ENCODE measurements at places on chromosomes 5 and 9.

DNA sequence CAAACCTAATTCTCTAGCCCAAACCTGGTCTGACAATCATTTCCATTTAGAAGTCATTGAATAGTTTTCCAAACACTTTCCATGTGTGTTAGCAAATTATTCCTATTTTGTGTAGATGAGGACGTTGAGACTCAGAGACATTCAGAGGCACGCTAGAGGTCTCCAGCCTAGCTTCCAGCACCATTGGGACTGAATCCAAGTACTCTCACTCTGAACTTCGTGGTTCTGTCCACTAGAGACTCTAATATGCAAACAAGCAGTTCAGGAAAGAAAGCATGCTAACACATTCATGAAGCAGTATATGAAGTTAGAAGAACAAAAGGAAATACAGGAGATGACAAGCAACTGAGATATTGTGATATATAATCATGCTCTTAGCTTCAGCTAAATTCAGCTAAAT, 354.8 kb downstream of the NTRK2 start:
- H3K36me3 ChIP-seq = no peaks in the 10 kb centered on the region
- H3K27me3 ChIP-seq = peaks cover 6% of the 10 kb centered on the region
- no peak overlapping the region for H3K27ac ChIP-seq

DNA sequence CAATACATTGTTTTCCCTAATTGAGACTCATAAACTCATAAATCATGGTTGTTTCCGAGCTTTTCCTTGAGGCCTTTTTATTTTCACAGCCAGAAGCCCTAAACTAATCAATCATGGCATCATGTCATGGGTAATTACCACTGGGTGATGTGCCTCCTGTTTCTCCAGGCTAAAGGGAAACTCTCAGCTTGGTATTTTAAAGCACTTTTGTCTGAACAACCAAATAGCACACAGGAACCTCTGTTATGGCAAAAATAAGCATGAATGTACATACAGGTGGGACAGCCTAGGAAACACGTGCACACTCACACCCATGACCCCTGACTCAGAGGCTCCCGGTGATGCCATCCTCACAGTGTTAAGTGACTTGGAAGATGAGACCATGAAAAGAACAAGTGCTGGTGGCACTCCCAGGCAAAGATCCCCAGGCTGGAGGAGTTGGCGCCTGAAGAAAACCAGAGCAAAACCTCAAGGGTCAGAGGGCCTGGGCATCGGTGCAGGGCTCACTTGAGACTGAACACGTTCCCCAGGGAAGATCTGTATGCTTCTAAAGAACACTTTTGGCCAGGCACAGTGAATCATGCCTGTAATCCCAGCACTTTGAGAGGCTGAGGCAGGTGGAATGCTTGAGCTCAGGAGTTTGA, 154.3 kb downstream of the ROR2 start:
- ATAC-seq = no peak
- no peak overlapping the region for H3K4me3 ChIP-seq
- H3K27me3 ChIP-seq = no peaks in the 10 kb centered on the region
- H3K4me1 ChIP-seq = peaks cover 12% of the 10 kb centered on the region

GRCh38 chr9:38254756-38255155, 137.7 kb upstream of the ALDH1B1 start:
- H3K27ac ChIP-seq = no peak overlapping the region
- H3K36me3 ChIP-seq = no peaks in the 10 kb centered on the region

DNA sequence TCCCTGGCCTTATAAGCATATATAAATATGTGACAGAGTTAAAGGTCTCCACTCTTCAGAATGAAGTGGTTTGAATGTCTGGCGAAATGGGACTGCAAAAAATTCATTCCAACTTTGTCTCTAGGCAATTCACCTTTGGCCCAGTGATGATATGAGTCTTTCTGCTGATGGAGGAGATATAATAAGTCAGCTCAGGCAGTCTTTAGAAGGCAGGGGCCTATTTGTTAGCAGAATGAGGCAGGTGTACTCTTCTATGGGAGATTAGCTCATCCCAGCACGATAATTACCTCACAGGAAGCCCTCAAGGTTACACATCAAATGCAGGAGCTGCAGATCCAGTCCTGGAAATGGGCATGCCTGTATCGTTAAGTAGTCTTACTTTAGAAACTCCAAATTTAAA, 300.5 kb downstream of the NR2F1-AS1 start:
- no peaks in the 10 kb centered on the region for H3K36me3 ChIP-seq
- H3K4me1 ChIP-seq = no peaks in the 10 kb centered on the region
- no peak overlapping the region for H3K27ac ChIP-seq
- no peak overlapping the region for H3K4me3 ChIP-seq
- ATAC-seq = no peak

GRCh38 chr9:99811598-99812383, 9.9 kb upstream of the NR4A3 start:
- H3K4me1 ChIP-seq = peaks cover 9% of the 10 kb centered on the region
- H3K27me3 ChIP-seq = peaks cover 4% of the 10 kb centered on the region
- peak; percentile 81 for ATAC-seq
- H3K4me3 ChIP-seq = peak overlapping the region; percentile 24
- H3K36me3 ChIP-seq = no peaks in the 10 kb centered on the region
- H3K27ac ChIP-seq = peak overlapping the region; percentile 60

- H3K27me3 ChIP-seq = peaks cover 4% of the 10 kb centered on the region
- no peak overlapping the region for H3K27ac ChIP-seq
- ATAC-seq = no peak
- H3K36me3 ChIP-seq = no peaks in the 10 kb centered on the region
- no peak overlapping the region for H3K4me3 ChIP-seq
Measured at GRCh38 chr9:109907400-109907799, 127.4 kb downstream of the PALM2AKAP2 start.

DNA sequence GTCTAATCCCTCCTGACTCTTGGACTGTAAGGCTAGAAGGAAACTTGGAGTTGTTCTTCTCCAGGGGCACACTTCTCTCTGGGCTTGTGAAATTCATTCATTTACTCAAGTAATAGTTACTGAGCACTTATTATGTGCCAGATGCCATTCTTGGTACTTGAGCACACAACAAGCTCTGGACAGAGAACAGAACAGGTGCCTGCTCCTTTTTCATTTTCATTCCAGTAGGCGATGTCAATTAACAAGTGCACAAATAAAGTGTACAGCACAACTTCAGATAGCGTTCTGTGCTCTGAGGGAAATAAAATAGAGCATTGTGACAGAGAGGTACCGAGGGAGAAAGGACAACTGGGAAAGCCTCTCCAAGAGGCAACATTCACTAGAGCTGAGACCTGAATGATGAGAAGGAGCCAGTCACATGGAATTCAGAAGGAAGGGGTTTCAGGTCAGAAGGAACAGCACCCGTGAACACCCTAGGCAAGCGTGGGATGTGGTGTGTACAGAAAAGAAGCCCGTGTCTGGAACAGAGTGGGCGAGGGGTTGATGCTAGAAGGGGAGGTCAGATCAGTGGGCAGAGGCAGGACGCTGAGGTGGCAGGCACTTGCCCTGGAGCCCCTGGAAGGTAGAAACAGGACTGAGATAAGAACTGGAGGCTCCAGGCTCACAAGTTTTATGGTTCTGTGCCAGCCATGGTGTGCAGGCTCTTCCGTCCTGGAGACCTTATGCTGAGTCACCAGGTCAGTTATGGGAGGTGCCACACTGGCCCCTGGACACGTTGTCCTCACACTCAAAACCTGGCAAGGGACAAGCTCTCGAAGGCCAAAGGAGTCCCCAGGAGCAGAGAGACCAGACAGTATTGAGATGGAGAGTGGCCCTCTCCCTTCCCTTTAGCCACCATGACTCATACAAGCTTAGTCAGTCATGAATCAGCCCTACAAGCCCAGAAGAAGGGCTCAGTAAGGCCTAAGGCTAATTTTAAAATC, 7.2 kb upstream of the ABLIM3 start:
- H3K4me1 ChIP-seq = no peaks in the 10 kb centered on the region
- no peak overlapping the region for H3K4me3 ChIP-seq
- no peak overlapping the region for H3K27ac ChIP-seq
- H3K27me3 ChIP-seq = peaks cover 35% of the 10 kb centered on the region

- H3K27me3 ChIP-seq = no peaks in the 10 kb centered on the region
- no peak overlapping the region for H3K27ac ChIP-seq
- ATAC-seq = no peak
- H3K4me1 ChIP-seq = no peaks in the 10 kb centered on the region
- H3K36me3 ChIP-seq = no peaks in the 10 kb centered on the region
Measured at GRCh38 chr5:97480313-97480712, 297.3 kb upstream of the RIOK2 start.

DNA sequence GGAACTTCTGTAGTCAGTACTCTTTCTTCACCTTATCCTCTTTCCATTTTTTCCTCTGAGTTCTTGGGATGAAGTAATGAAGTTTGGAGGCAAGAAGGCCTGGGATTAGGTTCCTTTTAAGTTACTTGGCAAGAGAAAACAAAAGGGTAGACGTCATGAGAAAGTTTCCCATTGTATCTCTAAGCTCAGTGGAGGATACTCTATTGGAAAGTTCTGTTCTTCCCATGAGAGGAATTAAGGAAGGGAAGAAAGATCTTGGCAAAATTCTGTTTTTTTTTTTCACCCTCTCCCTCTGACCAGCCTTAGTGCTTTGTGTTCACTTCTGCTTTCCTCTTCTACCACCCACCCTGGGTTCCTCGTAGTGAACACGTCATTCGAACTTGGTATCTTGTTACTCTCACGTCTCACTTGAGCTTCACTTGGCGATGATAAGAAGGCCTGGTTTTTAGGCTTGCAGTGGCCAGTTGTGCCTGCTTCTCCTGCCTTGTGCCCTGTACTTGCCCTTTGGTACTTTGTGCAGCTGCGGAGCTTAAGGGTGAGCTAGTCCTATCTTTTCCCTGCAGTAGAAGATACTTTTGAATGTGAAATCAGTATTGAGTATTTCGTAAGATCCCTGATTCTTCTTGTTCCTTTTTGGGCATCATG, 67.0 kb downstream of the ARHGAP26 start:
- H3K4me3 ChIP-seq = no peak overlapping the region
- no peaks in the 10 kb centered on the region for H3K27me3 ChIP-seq
- no peak overlapping the region for H3K27ac ChIP-seq
- no peaks in the 10 kb centered on the region for H3K4me1 ChIP-seq

DNA sequence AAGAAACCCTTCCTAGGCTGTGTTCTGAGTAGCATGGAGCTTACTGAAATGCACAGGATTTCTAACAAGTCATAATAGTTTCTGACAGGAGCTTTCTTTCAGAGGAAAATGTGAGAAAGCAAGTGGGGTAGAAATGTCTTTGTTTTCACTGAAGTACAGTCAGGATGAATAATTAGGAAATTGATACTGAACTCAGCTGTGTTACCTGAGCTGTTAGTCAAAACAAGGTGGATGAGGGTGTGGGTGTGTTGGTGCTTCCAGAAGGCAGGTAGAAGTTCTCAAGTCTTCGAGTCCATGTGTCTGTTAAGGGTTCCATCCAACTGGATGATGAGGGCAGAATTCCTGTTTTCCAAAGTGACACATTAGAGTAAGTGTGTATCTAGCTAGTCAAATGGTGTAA, 122.4 kb downstream of the BASP1 start:
- no peak overlapping the region for H3K27ac ChIP-seq
- ATAC-seq = no peak
- no peak overlapping the region for H3K4me3 ChIP-seq
- no peaks in the 10 kb centered on the region for H3K27me3 ChIP-seq
- no peaks in the 10 kb centered on the region for H3K4me1 ChIP-seq

- peaks cover 21% of the 10 kb centered on the region for H3K4me1 ChIP-seq
- peak; percentile 95 for ATAC-seq
- peak within 1 kb of the TSS; percentile 94 for H3K27ac ChIP-seq
- peaks cover 27% of the 10 kb centered on the region for H3K36me3 ChIP-seq
- no peaks in the 10 kb centered on the region for H3K27me3 ChIP-seq
Measured at GRCh38 chr9:112717661-112718331, at the start of gene INIP. Gene INIP, minus strand, starts transcription at chr9:112718117. Its CDS starts 1,632 bp downstream, at chr9:112716485.

GRCh38 chr9:102778746-102779145, 216.4 kb upstream of the CYLC2 start:
- no peak overlapping the region for H3K4me3 ChIP-seq
- no peaks in the 10 kb centered on the region for H3K27me3 ChIP-seq
- H3K36me3 ChIP-seq = no peaks in the 10 kb centered on the region
- H3K27ac ChIP-seq = no peak overlapping the region

All from activated T-helper 17 cell treated with anti-CD3 and anti-CD28 coated beads, Interleukin-2, amount 50 U/mL, for 72 hours (primary cell).